Epithelial cell of proximal tubule (primary cell): ENCODE measurements at places on chromosomes 1 and 21. TPM values are rescaled to one million over a fixed set of nuclear protein-coding genes. Genes with fewer than 3 reads are reported as not detected.

DNA sequence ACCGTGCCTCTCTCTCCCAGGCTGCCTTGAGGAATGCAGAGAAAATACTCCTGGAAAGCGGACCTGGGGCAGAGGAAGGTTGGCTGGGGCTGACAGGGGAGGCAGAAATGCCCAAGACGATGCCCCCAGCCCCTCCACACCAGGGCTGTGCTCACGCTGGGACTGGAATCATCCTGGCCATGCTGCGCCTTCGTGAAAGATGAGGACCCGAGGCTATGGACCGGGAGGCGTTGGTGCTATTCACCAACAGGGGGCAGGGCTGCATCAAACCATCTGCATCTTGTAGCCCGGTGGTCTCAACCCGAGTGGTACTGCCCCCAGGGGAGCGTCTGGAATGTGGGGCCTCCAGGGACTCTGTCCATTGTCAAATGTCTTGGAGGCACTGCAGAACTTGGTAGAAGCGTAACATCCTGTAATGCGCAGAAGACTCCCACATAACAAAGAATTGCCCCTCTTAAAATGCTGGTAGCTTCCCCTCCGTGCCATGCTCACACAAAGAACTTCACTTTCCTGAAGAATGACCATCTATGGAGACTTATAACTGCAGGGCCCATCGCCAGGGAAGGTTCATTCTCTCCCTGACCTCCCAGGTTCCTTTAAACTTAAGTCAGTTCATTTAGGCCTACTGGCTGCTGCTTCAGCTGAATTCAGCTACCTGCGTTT is 251.2 kb downstream of the RRAGC start:
- no peak for DNase-seq

DNA sequence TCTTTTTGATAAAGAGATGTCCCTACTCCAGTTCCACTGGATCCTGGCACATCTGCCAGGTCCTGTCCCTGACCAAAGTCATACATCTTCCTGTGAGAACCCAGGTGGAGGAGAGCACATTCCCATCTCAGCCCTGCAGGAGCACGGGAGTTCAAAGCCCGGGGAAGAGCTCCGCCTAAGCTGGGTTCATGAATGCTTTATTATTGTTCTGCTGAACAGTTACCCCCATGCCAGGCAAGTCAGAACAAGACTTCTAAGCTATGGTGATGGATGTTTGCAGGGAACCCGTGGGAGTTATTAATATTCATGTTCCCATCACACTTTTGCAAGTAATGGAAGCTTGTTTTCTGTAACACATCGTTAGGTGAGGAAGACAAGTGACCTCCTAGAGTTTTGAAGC is 62.9 kb downstream of the SEC16B start:
- DNase-seq, result no peak

PAQR6 gene
- total RNA-seq, result 1.4 and 1.5 TPM in 2 replicates

FAM78B gene
- total RNA-seq, result not detected in 2 replicates
